Activated naive CD4-positive, alpha-beta T cell (primary cell): ENCODE measurements at places on chromosomes 5 and 9.

GRCh38 chr5:166906991-166907713 is 1384.3 kb upstream of the WWC1 start:
- no peak for DNase-seq

DNA sequence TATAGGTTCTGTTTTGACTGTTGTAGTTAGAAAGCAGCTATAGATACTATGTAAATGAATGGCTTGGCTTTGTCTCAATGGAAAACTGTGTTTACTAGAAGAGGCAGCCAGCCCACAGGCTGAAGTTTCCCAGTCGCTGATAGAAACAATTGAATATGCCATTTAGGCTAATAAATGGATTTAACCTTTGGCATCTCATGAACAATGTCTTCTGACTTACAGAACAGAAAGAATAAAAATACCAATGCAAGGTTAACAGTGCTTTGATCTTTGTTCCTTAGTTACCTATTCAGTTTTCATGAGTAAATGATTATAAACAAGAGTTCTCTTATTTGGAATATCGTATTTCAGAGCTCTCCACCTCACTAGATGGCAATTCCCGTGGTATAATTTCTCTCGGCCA is 120.6 kb downstream of the PAM start:
- DNase-seq, result no peak

- DNase-seq, result no peak
Observed at GRCh38 chr5:12876541-12877298, 972.5 kb upstream of the CTNND2 start.

DNA sequence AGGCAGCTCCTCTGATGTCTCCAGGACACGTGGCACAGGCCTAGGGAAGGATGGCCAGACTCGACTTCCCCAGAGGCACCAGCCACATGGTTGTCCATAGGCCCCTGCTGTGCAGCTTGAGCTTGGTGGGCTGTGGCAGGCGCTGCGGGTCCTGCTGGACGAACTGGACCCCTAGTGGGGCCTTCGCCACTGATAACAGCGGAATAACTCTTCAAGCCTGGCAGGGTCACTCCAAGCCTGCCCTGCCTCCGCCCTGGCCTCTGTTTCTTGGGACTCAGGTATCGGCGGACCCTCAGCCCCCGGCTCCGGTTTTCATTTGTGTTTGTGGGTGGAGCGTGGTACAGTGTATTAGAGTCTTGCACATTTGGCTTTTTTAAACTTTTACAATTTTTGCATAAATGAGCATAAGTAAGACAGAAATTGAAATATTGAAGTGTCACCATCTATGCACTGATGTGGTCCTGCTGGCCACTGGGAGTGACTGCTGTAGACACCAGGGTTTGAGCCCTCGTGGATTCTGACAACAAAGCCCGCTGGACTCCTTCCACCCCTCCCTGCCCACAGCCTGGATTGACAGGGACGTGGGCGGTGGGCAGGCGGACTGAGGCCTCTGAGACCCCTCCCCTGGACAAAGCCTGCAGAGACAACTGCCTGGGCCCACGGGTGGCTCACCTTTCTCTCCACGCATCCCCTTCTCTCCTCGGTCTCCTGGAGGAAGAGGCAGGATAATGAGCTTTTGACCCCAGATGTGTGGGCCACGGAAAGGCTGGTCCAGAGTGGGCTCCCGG is 3.8 kb downstream of the FCN1 start:
- DNase-seq, result no peak

- DNase-seq, result no peak
Observed at GRCh38 chr5:96051401-96051830, 89.8 kb upstream of the ELL2 start.

DNA sequence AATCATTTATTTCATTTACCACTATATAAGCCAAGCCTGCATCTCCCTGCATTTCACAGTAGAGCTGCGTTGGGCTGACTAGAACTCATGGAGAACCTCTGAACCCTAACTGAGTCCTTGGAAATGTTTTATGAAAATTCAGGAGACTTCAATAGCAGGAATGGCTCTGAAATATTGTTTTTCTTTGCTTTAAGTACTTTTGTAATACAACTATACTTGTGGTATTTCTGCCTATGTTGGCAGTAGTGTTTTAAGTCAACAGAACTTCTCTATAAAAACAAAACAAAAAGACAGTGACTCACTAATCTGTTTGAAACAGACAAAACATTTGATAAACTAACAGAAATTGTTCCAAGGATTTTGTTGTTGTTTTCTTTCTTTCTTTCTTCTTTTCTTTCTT is 489.2 kb upstream of the MEF2C start:
- DNase-seq, result no peak

DNA sequence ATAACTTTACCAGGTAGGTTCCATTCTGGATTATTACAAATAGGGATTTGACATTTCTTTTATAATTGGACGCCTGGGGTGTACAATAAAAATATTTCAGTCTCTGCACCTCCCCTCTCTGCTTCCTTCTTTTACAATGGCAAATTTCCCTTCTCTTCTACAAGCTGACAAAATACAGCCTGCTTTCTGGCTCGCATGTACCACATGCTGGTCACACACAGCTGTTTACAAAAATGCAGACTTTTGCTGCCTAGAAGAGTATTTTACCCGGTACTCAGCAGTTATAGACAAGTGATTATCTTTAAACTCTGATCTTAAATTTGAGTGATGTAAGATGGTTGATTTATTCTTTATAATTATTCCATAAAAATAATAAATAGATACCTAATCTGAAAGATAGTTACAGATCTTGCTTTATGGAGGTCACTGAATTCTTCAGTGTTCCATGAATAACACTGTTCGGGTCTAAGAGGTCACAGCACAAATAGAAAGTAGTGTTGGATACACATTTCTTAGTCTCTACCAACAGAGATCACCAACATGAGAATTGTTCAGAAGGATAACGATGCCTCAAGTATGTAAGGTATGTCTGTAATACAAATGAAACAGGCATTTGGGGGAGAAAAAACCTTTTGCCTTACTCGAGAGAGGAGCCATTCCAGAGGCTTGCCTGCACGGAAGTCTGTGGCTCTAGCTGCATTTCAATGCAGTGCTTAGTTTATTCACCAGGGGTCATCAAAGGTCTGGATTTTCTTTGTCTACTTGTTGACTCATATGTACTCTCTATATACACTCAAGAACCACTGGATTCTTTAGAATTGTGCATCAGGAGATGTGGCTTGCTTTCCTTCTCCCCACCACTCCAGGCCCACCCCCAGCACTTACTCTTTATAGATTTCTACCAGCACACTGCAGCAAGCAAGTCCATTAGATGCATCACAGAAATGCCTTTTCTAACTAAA is 206.6 kb upstream of the RFX3 start:
- DNase-seq, result no peak

DNA sequence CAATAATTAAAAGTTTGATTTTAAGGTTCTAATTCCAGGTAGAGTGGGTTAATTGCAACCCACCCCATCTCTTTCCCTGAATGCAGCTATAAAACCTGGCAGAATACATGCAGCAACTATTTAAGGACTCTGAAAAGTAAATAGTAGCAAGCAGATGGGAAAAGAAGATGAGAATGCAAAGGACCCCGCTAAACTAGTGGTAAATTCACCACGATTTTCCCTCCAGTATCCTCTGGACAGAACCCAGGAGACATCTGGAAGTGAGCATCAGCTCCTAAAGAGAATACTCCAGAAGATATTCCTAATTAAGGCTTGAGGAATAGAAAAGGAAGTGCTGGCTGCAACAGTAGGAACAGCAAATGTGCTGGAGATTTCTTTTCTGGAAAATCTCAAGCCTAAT is 170.9 kb downstream of the FRMD3 start:
- DNase-seq, result no peak

GRCh38 chr5:172274951-172275753 is 8.4 kb downstream of the UBTD2 start:
- peak; percentile 17 for DNase-seq

- DNase-seq, result no peak
Observed at GRCh38 chr9:77016526-77017504, 2.6 kb upstream of the FOXB2 start.

- DNase-seq, result no peak
Observed at GRCh38 chr5:53083927-53084326, 25.6 kb downstream of the MOCS2 start.

DNA sequence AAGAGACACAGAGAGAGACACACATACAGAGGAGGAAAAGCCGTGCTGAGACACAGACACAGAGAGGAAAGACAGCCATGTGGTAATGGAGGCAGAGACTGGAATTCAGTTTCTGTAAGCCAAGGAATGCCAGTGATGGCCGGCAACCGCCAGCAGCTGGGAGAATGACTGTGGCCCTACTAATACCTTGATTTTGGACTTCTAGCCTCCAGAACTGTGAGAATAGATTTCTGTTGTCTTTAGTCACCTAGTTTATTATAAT is 90.2 kb downstream of the TARS1 start:
- DNase-seq, result no peak

DNA sequence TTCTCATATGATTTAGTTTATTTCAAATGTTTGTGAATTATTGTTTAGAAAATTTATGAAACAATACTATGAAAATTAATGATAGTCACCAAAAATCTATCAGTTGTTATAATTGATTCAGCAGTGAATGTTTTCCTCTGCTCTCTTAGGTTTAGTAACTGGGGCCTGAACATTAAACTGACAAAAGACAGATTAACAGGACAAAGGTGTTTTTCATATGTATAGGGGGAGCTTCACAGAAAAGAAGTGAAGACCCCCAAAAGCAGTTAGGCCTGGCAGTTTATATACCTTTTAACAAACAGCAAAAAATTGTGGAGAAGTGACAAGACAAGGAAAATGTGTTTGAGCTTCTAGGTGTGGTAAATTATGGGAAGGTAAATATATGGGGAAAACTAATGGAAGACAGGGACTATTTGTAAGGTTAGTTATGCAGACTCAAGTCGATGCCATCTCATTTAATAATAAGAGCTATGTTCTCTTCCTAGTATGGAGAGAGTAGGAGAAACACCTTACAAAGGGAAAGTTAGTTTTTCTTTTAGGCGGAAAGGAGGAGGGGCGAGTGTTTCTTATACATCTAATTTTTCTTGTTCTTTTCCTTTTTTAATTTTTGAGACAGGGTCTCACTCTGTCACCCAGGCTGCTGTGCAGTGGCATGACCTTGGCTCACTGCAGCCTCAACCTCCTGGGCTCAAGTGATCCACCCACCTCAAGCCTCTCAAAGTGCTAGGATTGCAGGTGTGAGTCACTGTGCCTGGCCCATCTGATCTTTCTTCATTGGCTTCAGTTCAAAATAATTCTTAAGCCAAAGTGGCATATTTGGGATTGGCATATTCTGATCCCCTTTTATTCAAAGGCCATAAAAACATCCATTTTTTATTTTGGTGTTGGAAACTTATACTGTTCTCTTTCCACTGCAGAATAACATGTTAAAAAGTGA is 77.8 kb downstream of the C9orf153 start:
- no peak for DNase-seq

DNA sequence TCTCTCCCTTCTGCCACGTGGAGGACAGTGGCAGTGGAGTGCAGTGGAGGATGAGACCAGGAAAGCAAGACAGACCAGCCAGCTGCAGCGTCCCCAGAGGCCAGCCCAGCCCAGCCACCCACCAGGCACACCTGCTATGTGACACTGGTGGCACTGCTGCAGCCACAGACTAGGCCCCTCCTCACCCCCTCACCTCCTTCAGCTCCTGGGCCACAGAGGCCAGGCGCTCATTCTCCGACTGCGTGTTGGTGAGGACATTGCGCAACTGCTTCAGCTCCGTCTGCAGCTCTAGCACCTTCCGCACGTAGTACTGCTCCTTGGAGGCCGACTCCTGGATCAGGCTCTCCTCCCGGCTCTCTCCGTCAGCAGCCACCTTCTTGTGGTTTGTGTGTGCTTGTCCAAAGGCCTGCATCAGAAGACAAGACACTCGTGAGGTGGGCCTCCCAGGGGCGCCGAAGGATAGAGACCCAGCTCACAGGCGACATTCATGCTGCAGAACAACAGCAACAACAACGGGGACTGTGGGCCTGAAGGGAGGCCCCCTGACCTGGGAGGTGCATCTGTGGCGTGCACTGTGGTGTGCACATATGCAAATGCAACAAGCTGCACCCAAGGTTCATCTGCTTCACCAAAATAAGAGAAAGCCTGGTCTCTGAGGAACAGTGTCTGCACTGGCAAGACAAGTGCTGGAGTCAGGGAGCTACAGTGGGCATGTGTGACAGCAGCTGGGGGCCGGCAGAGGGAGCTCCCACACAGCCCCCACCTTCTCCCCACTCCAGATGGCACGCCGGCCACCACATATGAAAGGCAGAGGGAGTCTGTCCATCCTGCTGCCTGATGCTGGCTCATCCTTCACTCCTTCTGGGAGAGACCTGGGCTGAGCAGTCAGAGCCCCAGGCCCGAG is 35.5 kb downstream of the BICD2 start:
- DNase-seq, result no peak

DNA sequence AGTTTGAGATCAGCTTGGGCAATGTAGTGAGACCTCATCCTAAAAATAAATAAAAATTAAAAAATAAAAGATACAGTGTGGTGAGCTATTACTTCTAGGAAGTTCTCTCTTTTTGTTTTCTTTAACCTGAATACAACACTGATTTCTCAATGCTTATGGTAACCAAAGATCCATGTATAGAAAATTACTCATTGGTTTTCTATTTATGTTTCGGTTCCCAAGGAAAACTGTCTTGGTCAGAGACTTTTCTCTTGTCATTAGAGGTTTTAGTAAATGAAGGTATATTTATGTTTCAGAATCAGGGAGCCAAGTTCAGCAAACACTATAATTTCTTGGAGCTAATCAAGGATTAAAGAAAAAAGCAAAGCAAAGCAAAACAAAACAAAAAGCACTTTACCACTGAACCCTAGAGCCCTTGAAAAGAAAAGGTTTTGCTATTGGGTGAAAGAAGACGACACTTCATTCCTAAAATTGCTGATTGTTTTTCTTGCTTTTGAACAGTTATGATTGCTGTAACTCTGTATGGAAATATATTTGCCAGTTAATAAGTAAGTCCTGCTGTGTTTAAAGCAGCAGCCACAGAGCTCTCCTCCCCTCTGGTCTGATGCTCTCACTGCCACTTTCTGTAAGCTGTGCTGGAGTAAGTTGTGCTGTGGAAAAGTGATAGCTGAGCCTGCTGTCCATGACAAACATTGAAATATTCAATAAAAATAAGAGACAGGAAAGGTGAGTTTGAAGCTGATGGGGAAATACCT is 298.2 kb downstream of the CD180 start:
- no peak for DNase-seq

GRCh38 chr9:137077758-137078693 is 709 bp downstream of the UAP1L1 start:
- no peak for DNase-seq

- DNase-seq, result no peak
Observed at GRCh38 chr5:36242534-36243485, 1.1 kb upstream of the NADK2 start.

DNA sequence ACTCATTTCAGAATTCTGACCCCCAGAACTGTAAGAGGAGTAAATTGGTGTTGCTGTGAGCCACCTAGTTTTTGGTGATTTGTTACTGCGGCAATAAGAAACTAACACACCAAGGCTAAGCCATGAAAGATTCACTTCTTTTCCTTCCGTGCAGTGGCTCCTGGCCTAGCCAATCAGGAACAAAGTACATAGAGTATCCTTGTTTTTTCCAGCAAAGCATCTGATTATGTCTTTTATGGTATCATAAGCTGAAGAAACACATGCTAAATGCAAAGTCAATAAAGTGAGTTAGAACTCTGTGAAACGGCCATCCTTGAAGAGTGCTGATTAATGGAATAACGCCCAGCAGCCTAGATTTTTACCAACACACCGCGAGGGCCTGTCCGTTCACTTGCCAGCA is 11.4 kb downstream of the RNF130 start:
- DNase-seq, result no peak
